Activated naive CD8-positive, alpha-beta T cell treated with anti-CD3 and anti-CD28 coated beads, Interleukin-2, amount 50 U/mL, for 24 hours (primary cell): ENCODE measurements at places on chromosomes 1 and 21.

DNA sequence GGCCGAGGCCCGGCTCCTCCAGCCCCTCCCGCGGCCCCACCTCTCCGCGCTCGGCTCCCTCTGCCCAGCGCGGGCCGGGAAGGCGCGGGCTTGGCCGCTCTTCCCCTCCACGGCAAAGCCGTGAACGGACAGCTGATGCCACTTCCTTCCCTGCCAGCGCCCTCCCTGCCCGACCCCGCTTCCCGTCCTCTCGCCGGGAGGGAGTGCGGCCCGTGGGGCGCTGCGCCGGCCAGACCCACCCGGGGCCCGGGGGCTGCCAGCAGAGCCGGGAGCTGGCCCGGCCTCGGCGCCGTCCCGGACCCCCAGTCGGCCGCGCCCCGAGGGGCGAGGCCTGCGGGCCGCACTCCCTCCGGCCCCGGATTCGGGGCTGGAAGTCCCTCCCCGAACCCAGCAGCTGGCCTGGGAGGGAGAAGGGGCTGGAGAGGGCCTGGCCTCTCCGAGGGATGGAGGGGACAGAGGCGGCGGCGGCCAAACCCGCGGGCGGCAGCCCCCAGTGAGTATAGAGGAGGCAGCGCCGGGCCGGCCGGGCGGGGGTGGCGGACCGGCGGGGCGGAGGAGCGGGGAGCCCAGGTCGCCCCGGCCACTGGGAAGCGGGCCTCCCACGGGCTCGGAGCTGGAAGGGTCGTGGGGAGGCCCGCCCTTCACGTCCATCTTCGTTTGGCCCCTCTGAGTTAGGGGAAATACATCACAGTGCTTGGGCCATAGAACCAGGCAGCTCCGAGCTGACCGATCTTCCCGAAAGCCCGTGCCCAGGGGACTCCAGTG, at the start of gene KIAA1614:
Gene KIAA1614, plus strand, starts transcription at position 97 of the 765 bp plus-strand sequence. Its CDS starts 347 bp downstream, at position 444.
- peaks cover 40% of the 10 kb centered on the region for H3K27me3 ChIP-seq
- H3K36me3 ChIP-seq = no peaks in the 10 kb centered on the region
- DNase-seq = no peak
- H3K4me1 ChIP-seq = peaks cover 7% of the 10 kb centered on the region

GRCh38 chr21:29647353-29647781, 292.4 kb downstream of the GRIK1 start:
- H3K27ac ChIP-seq = no peak overlapping the region
- H3K4me3 ChIP-seq = no peak overlapping the region
- no peak for DNase-seq
- peaks cover 2% of the 10 kb centered on the region for H3K36me3 ChIP-seq
- H3K4me1 ChIP-seq = no peaks in the 10 kb centered on the region

DNA sequence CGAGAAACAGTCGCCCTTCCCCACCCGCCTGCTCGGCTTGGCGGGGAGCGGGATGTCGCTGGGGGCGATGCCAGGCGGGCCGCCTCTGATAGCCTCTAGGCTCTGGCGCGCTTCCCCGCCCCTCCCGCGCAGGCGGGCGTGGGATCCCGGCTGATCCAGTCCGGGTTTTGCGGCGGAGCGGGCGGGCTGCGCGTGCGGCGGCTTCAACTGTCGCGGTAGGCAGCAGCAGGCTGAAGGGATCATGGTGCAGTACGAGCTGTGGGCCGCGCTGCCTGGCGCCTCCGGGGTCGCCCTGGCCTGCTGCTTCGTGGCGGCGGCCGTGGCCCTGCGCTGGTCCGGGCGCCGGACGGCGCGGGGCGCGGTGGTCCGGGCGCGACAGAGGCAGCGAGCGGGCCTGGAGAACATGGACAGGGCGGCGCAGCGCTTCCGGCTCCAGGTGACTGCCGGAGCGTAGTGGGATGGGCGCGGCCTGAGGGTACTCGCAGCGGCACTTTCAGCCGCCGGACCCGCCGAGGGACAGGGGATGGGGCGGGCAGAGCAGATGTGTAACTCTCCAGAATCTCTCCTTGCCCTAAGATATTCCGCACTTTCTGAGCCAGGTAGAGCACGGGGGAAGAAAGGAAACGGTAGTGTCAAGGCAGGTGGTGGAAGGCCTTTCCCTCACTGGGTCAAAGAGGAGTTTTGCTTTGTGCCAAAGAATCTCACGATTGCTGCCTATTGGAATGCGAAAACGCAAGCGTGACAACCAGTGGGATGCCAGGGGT, at the start of gene FAAH:
Gene FAAH, plus strand, starts transcription at position 210 of the 764 bp plus-strand sequence. Its CDS starts 32 bp downstream, at position 242.
- H3K4me3 ChIP-seq = peak within 1 kb of the TSS; percentile 59
- peaks cover 17% of the 10 kb centered on the region for H3K36me3 ChIP-seq
- peak; percentile 54 for DNase-seq
- no peak within 1 kb of the TSS for H3K27ac ChIP-seq

GRCh38 chr1:20138346-20138745, 777 bp upstream of the PLA2G2F start:
- peaks cover 11% of the 10 kb centered on the region for H3K27me3 ChIP-seq
- no peaks in the 10 kb centered on the region for H3K4me1 ChIP-seq
- no peaks in the 10 kb centered on the region for H3K36me3 ChIP-seq
- no peak for DNase-seq
- no peak overlapping the region for H3K27ac ChIP-seq
- no peak overlapping the region for H3K4me3 ChIP-seq

GRCh38 chr1:5477716-5478115, 514.5 kb downstream of the NPHP4 start:
- DNase-seq = no peak
- no peak overlapping the region for H3K4me3 ChIP-seq
- H3K27me3 ChIP-seq = no peaks in the 10 kb centered on the region
- H3K27ac ChIP-seq = no peak overlapping the region
- peaks cover 6% of the 10 kb centered on the region for H3K4me1 ChIP-seq

DNA sequence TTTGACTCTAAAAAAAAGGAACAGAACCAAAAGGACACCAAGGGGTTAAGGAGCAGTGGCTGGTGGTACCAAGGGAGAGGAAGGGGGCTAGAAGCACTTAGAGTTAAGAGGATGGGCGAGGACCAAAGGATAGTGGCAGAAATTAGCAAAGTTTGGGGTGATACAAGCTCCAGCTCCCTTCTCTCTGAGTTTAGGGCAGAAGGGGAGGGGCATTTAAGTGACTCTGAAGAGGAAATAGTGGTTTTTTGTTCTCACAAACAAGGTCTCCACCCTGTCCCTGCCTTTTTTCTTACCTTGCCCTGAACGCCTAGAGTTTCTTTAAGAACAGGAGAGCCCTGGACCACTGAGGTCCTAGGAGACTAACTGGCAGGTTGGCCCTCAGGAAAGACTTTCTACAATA, 3.3 kb downstream of the CDC42SE1 start:
- H3K36me3 ChIP-seq = peaks cover 74% of the 10 kb centered on the region
- H3K4me1 ChIP-seq = peaks cover 54% of the 10 kb centered on the region
- peak overlapping the region; percentile 96 for H3K27ac ChIP-seq
- peak overlapping the region; percentile 97 for H3K4me3 ChIP-seq
- DNase-seq = no peak

GRCh38 chr1:87176087-87176486, 152.6 kb upstream of the LMO4 start:
- no peak overlapping the region for H3K27ac ChIP-seq
- no peaks in the 10 kb centered on the region for H3K36me3 ChIP-seq
- no peaks in the 10 kb centered on the region for H3K4me1 ChIP-seq
- no peak overlapping the region for H3K4me3 ChIP-seq
- peaks cover 19% of the 10 kb centered on the region for H3K27me3 ChIP-seq

- H3K4me1 ChIP-seq = peaks cover 14% of the 10 kb centered on the region
- no peaks in the 10 kb centered on the region for H3K27me3 ChIP-seq
- H3K27ac ChIP-seq = no peak overlapping the region
- no peaks in the 10 kb centered on the region for H3K36me3 ChIP-seq
- DNase-seq = no peak
Measured at GRCh38 chr1:221858818-221859611, 117.1 kb upstream of the DUSP10 start.

- H3K4me3 ChIP-seq = no peak overlapping the region
- H3K4me1 ChIP-seq = peaks cover 4% of the 10 kb centered on the region
- no peaks in the 10 kb centered on the region for H3K27me3 ChIP-seq
Measured at GRCh38 chr1:100184536-100184935, 6.5 kb upstream of the LRRC39 start.

GRCh38 chr1:151013518-151013917, 5.3 kb downstream of the PRUNE1 start:
- H3K27me3 ChIP-seq = no peaks in the 10 kb centered on the region
- DNase-seq = no peak
- no peak overlapping the region for H3K4me3 ChIP-seq

- H3K36me3 ChIP-seq = no peaks in the 10 kb centered on the region
- H3K4me1 ChIP-seq = no peaks in the 10 kb centered on the region
- peaks cover under 1% of the 10 kb centered on the region for H3K27me3 ChIP-seq
- no peak overlapping the region for H3K4me3 ChIP-seq
- H3K27ac ChIP-seq = no peak overlapping the region
- no peak for DNase-seq
Measured at GRCh38 chr1:208176649-208177048, 67.5 kb downstream of the PLXNA2 start.
